ENCODE measurements at places on chromosomes 2 and 18. TPM values are rescaled to one million over a fixed set of nuclear protein-coding genes. Genes with fewer than 3 reads are reported as not detected.
A peak's percentile ranks its signal among the peaks of the same experiment; 100 is the strongest.

DNA sequence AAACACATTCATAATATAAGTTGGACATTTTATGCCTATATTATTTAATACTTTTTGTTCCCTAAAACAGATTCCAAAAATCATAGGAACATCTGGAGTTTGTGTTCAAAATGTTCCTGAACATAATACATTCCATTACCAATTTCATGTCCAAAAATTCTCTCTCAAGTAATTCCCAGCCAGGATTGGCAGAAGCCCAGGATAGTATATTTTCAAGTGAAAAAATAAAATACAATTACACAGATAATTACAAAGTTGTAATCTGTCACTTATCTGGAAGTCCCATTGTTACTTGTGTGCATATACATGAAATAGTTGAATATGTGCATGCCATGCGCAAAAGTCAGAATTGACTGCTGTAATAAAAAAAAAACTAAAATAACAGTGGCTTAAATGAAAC is 5.2 kb upstream of the SCN7A start:
- H3K4me1 ChIP-seq, result peaks cover 6% of the 10 kb centered on the region
- H3K27me3 ChIP-seq, result no peaks in the 10 kb centered on the region
- H3K36me3 ChIP-seq, result no peaks in the 10 kb centered on the region
- H3K4me3 ChIP-seq, result no peak overlapping the region
- DNase-seq, result no peak

SLC5A7 gene
- total RNA-seq, result not detected

- no peaks in the 10 kb centered on the region for H3K36me3 ChIP-seq
- H3K4me3 ChIP-seq, result no peak overlapping the region
- DNase-seq, result no peak
- H3K27me3 ChIP-seq, result no peaks in the 10 kb centered on the region
- H3K4me1 ChIP-seq, result peaks cover 6% of the 10 kb centered on the region
- no peak overlapping the region for H3K27ac ChIP-seq
Observed at GRCh38 chr2:33877348-33878016, 278.4 kb upstream of the FAM98A start.

KYNU gene
- 1.8 TPM for total RNA-seq

POU3F3 gene
- total RNA-seq, result 1.4 TPM

GRCh38 chr18:72830109-72830508 is 37.7 kb downstream of the NETO1 start:
- H3K27me3 ChIP-seq, result no peaks in the 10 kb centered on the region
- H3K4me1 ChIP-seq, result no peaks in the 10 kb centered on the region
- H3K27ac ChIP-seq, result no peak overlapping the region
- no peaks in the 10 kb centered on the region for H3K36me3 ChIP-seq

SAG gene
- total RNA-seq, result not detected

- H3K27me3 ChIP-seq, result no peaks in the 10 kb centered on the region
- no peak for DNase-seq
- no peak overlapping the region for H3K27ac ChIP-seq
- no peaks in the 10 kb centered on the region for H3K4me1 ChIP-seq
- H3K4me3 ChIP-seq, result no peak overlapping the region
Observed at GRCh38 chr2:66235428-66235827, 199.5 kb upstream of the MEIS1 start.

GREB1 gene
- total RNA-seq, result 13.5 TPM

GRCh38 chr2:173323371-173323770 is 31.3 kb upstream of the CDCA7 start:
- no peaks in the 10 kb centered on the region for H3K27me3 ChIP-seq
- no peak overlapping the region for H3K4me3 ChIP-seq
- no peak for DNase-seq
- H3K4me1 ChIP-seq, result no peaks in the 10 kb centered on the region

RBKS gene
- total RNA-seq, result 5.0 TPM

ADD2 gene
- 0.41 TPM for total RNA-seq

DNA sequence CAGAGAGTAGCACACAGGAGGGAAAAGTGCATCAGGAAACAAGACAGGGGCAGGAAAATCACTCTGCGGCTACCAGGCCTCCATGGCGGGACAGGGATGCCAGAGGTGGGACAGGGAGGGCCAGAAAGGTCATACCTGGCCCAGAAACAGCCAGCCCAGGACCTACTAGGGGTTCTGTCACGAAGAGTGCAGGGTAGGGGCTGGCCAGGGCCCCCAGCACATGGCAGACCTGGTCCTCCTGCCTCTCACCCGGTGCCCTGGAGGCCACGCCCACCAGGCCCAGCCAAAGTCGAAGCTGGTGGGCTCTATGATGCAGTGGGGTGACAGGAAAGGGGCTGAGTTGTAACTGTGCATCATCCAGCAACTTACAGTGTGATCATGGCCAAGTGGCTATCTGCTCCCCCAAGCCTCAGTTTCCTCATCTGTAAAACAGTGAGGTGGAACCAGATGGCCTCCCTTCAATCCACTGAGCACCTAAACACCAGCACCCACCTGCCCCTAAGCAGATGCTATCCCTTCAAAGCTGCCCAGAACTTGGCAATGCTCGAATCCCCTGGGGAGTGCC is 10.6 kb downstream of the CYP26B1 start:
- peaks cover 28% of the 10 kb centered on the region for H3K4me1 ChIP-seq
- H3K27me3 ChIP-seq, result no peaks in the 10 kb centered on the region
- no peak overlapping the region for H3K4me3 ChIP-seq
- no peaks in the 10 kb centered on the region for H3K36me3 ChIP-seq
- no peak overlapping the region for H3K27ac ChIP-seq

DNA sequence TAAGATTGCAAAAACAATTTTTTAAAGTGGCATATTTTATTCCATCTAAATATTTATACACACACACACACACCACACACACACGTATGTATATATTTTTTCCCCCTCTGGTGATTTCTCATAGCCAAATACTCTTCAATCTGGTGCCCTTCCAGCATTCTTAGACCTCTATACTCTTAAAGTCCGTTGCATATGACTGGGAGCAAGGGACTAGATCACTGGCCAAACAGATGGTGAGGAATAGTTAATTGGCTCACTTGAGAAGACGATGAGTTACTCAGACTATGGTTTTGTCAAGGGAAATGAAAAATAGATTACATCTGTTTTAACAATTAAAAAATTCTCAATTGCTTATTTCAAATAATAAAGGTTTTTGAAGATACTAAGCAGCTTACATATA is 512.5 kb upstream of the LRRTM4 start:
- H3K36me3 ChIP-seq, result no peaks in the 10 kb centered on the region
- no peaks in the 10 kb centered on the region for H3K27me3 ChIP-seq
- no peak overlapping the region for H3K4me3 ChIP-seq
- H3K4me1 ChIP-seq, result no peaks in the 10 kb centered on the region
- no peak overlapping the region for H3K27ac ChIP-seq

DNA sequence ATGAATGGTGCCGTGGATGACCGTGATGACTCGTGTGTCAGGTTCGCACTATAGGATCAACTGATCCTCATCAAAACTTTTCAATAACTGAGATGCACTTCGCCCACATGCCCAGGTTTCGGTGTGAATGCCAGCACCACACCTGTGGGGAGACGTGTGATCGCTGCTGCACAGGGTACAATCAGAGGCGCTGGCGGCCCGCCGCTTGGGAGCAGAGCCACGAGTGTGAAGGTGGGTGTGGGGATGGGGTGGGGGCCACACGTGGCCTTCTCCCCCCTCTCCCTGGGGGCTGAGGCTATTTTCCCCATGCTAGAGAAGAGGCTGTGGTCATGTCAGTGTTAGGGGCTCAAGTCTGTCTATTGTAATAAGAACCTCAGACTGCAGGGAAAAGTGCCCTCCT is 69.0 kb downstream of the LAMA3 start:
- H3K4me3 ChIP-seq, result no peak overlapping the region
- no peak overlapping the region for H3K27ac ChIP-seq
- no peaks in the 10 kb centered on the region for H3K27me3 ChIP-seq
- no peaks in the 10 kb centered on the region for H3K4me1 ChIP-seq
- DNase-seq, result no peak

GPR55 gene
- total RNA-seq, result not detected

LYG1 gene
- not detected for total RNA-seq

- H3K4me1 ChIP-seq, result peaks cover 20% of the 10 kb centered on the region
- H3K4me3 ChIP-seq, result peak overlapping the region; percentile 41
- no peak for DNase-seq
- H3K36me3 ChIP-seq, result no peaks in the 10 kb centered on the region
Observed at GRCh38 chr2:1721706-1722646, 22.3 kb downstream of the PXDN start.

CELF4 gene
- not detected for total RNA-seq

GRCh38 chr2:74147727-74148456 is at the start of gene BOLA3:
BOLA3 (minus strand) TSS chr2:74147912; CDS start chr2:74147874, 38 bp downstream.
- peaks cover 32% of the 10 kb centered on the region for H3K4me1 ChIP-seq
- H3K27me3 ChIP-seq, result no peaks in the 10 kb centered on the region

GRCh38 chr2:159946326-159946999 is 116.0 kb downstream of the PLA2R1 start:
- DNase-seq, result no peak
- H3K27ac ChIP-seq, result peak overlapping the region; percentile 62
- H3K27me3 ChIP-seq, result no peaks in the 10 kb centered on the region
- no peak overlapping the region for H3K4me3 ChIP-seq
- H3K36me3 ChIP-seq, result no peaks in the 10 kb centered on the region

ZC3H8 gene
- 5.3 TPM for total RNA-seq

GRCh38 chr2:98518101-98518500 is 73.4 kb downstream of the INPP4A start:
- no peak overlapping the region for H3K4me3 ChIP-seq
- H3K27me3 ChIP-seq, result no peaks in the 10 kb centered on the region
- H3K36me3 ChIP-seq, result peaks cover 10% of the 10 kb centered on the region
- no peak for DNase-seq
- peaks cover 11% of the 10 kb centered on the region for H3K4me1 ChIP-seq

GRCh38 chr2:86556508-86556907 is 6.7 kb downstream of the CHMP3 start:
- no peak overlapping the region for H3K4me3 ChIP-seq
- DNase-seq, result no peak
- no peaks in the 10 kb centered on the region for H3K36me3 ChIP-seq

- no peak for DNase-seq
- H3K4me1 ChIP-seq, result peaks cover 35% of the 10 kb centered on the region
- no peaks in the 10 kb centered on the region for H3K36me3 ChIP-seq
- no peak overlapping the region for H3K4me3 ChIP-seq
- H3K27me3 ChIP-seq, result no peaks in the 10 kb centered on the region
- H3K27ac ChIP-seq, result no peak overlapping the region
Observed at GRCh38 chr2:120568089-120568974, 167.3 kb upstream of the GLI2 start.

- no peak overlapping the region for H3K27ac ChIP-seq
- H3K36me3 ChIP-seq, result no peaks in the 10 kb centered on the region
- no peak overlapping the region for H3K4me3 ChIP-seq
- H3K4me1 ChIP-seq, result no peaks in the 10 kb centered on the region
- no peak for DNase-seq
Observed at GRCh38 chr2:117351396-117351795, 463.1 kb upstream of the DDX18 start.

SCYGR4 gene
- total RNA-seq, result not detected

- H3K27ac ChIP-seq, result no peak overlapping the region
- peaks cover 57% of the 10 kb centered on the region for H3K4me1 ChIP-seq
Observed at GRCh38 chr2:37771600-37772088, 100.2 kb upstream of the CDC42EP3 start.

PLCD4 gene
- total RNA-seq, result 1.6 TPM

TGFA gene
- total RNA-seq, result 1.1 TPM

GRCh38 chr2:108907822-108908712 is 81.0 kb downstream of the EDAR start:
- no peak for DNase-seq
- no peaks in the 10 kb centered on the region for H3K36me3 ChIP-seq
- H3K4me1 ChIP-seq, result peaks cover 6% of the 10 kb centered on the region
- H3K4me3 ChIP-seq, result no peak overlapping the region

GRCh38 chr2:229689307-229689839 is 25.0 kb downstream of the DNER start:
- no peak overlapping the region for H3K27ac ChIP-seq
- no peak for DNase-seq
- no peaks in the 10 kb centered on the region for H3K4me1 ChIP-seq
- no peak overlapping the region for H3K4me3 ChIP-seq
- H3K36me3 ChIP-seq, result no peaks in the 10 kb centered on the region

DNA sequence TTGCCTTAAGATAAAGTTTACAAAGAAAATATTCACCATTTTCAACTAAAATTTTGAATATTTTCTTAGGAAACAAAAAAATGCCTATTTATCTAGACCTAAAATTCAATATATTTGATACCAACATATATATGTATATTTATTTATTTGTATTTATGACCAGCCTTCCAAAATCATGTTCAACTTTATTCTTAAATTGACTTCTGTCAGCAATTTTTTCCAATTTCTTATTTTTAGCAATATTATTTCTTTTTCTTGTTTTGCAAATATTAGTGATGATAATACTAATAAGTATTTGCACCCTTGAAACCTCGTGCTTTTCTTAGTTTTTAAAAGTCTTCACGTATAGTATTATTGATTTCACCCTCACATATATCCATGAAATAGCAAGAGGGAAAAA is 68.2 kb upstream of the PHLPP1 start:
- H3K36me3 ChIP-seq, result no peaks in the 10 kb centered on the region
- H3K27ac ChIP-seq, result no peak overlapping the region
- H3K4me3 ChIP-seq, result no peak overlapping the region
- no peaks in the 10 kb centered on the region for H3K27me3 ChIP-seq
- H3K4me1 ChIP-seq, result no peaks in the 10 kb centered on the region

ELOA2 gene
- not detected for total RNA-seq

- H3K27me3 ChIP-seq, result no peaks in the 10 kb centered on the region
- H3K27ac ChIP-seq, result no peak overlapping the region
- no peaks in the 10 kb centered on the region for H3K36me3 ChIP-seq
- peaks cover 15% of the 10 kb centered on the region for H3K4me1 ChIP-seq
- no peak for DNase-seq
Observed at GRCh38 chr2:168583710-168584521, 127.8 kb downstream of the CERS6 start.

EVX2 gene
- total RNA-seq, result not detected

ICOS gene
- not detected for total RNA-seq

- no peaks in the 10 kb centered on the region for H3K4me1 ChIP-seq
Observed at GRCh38 chr2:126381091-126381490, 274.9 kb upstream of the GYPC start.

STPG4 gene
- not detected for total RNA-seq

All from thoracic aorta (tissue), 2 donors.